T-helper 1 cell treated with Interleukin-12 subunit alpha and Interleukin-12 subunit beta and Interleukin-4 antibody, amounts not matched to agents 30 ng/mL and 1 ng/mL, for 36 hours (primary cell): ENCODE measurements at places on chromosomes 6 and 20. TPM values are rescaled to one million over a fixed set of nuclear protein-coding genes. Genes with fewer than 3 reads are reported as not detected.

HCRTR2 gene
- not detected in 2 replicates for total RNA-seq

FBXL4 gene
- 9.6 and 10.6 TPM in 2 replicates for total RNA-seq

BANF2 gene
- total RNA-seq = not detected in 2 replicates

ACTL10 gene
- total RNA-seq = 3.1 and 3.6 TPM in 2 replicates

NRSN1 gene
- not detected in 2 replicates for total RNA-seq

HEBP2 gene
- 26.5 and 28.7 TPM in 2 replicates for total RNA-seq

CFAP206 gene
- not detected in 2 replicates for total RNA-seq

SLC22A16 gene
- not detected in 2 replicates for total RNA-seq

NECAB3 gene
- total RNA-seq = 54.1 and 56.6 TPM in 2 replicates

SLA2 gene
- 78.0 and 78.8 TPM in 2 replicates for total RNA-seq

TPX2 gene
- 79.9 and 84.3 TPM in 2 replicates for total RNA-seq

SLC22A3 gene
- total RNA-seq = not detected in 2 replicates

LY6G5B gene
- total RNA-seq = 27.5 and 29.1 TPM in 2 replicates
